ENCODE measurements at places on chromosomes 4 and X.

GRCh38 chrX:8323356-8323755 is 141.3 kb upstream of the VCX3B start:
- ATAC-seq, result no peak

DNA sequence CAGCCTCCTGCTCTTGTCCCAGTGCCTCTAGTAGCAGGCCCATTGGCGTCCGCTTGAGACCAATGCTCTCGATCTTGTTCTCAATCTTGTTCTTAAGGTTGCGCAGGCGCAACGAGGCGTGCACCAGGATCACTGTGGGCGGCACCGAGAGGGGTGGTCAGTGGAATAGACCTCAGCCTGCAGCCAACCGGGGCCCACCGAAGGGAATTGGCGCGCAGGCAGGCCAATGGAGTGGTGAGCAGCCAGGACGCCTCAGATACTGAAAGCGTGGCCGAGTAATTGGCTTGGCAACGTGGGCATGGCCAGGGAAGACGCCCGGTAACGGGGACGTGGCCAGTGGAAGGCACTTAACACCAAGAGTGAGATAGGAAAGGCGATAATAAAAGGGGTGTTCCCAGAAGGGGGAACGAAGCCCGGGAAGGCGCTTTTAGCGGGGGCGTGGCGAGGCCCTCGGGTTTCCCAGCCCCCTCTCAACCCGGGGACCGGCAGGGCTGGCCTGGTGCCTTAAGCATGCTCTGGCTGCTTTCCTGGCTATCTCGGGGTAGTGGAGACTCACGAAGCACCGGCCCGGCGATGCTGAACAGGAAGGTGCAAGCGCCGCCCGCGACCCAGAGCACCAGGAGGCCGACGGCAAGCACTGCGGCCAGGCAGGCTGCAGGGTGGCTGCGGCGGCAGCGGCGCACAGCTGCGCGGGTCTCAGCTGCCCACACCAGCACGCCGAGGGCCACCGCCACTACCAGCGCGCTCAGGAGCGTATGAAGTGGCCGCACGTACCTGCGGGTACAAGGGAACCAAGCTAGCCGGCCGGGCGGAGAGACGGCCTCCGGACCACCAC is 1.7 kb downstream of the PRAF2 start:
- no peak for ATAC-seq

GRCh38 chr4:99885063-99885664 is 9.1 kb downstream of the LAMTOR3 start:
- ATAC-seq, result no peak

- no peak for ATAC-seq
Measured at GRCh38 chr4:64533159-64533558, 123.9 kb upstream of the TECRL start.

DNA sequence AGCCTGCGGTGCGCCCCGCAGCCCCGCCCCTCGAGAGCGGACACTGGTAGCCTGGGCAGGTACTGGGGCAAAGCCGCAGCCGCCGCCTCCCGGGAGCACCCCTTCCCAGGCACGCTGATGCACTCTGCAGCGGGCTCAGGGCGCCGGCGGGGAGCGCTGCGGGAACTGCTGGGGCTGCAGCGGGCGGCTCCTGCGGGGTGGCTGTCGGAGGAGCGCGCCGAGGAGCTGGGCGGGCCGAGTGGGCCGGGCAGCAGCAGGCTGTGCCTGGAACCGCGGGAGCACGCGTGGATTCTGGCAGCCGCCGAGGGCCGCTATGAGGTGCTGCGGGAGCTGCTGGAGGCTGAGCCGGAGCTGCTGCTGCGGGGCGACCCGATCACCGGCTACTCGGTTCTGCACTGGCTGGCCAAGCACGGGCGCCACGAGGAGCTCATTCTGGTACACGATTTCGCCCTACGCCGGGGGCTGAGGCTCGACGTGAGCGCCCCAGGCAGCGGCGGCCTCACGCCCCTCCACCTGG is 401 bp downstream of the SOWAHD start:
- peak; percentile 34 for ATAC-seq

GRCh38 chr4:149735796-149736195 is 79.8 kb downstream of the IQCM start:
- no peak for ATAC-seq

DNA sequence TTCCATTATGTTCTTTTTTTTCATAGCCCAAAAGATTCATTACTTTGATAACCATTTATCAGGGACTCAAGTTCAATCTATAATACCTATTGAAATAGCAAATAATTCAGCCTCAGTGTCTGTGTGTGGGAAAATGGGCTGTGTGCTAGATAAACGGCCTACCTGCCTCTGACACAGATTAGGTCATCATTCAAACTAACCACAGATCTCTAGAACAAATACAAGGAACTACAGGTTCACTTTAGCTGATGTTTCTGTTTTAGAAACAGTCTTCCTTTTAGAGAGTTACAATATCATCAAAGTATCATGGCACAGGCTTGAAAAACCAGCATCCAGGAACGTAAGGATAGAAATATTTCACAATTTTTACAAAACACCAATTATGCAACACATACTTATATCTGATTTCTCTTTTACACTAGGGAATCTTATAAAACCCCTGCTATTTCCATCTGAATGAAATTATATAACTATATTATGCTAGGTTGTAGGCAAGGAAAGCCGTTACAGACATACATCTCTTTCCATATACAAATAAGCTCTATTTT is 56.6 kb upstream of the MAB21L2 start:
- ATAC-seq, result no peak

- no peak for ATAC-seq
Measured at GRCh38 chr4:102525097-102525496, 23.9 kb downstream of the NFKB1 start.

DNA sequence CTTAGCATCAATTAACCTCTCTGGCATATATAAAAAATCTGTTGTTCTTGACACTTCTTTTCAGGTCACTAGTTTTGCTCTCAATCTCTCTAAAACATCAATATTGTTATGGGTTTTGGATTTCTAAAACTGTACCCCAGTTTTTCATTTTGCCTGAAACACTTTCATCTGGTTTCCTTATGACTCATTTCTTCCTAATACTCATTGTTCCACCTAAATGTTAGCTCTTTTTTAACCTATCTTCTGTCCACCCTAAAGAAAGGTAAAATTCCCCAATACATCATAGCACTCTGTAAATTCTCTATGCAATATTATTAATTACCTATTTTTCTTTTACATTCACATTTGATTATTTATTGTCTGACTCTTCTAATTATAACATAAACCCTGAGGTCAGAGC is 575.5 kb upstream of the NDST4 start:
- ATAC-seq, result no peak

DNA sequence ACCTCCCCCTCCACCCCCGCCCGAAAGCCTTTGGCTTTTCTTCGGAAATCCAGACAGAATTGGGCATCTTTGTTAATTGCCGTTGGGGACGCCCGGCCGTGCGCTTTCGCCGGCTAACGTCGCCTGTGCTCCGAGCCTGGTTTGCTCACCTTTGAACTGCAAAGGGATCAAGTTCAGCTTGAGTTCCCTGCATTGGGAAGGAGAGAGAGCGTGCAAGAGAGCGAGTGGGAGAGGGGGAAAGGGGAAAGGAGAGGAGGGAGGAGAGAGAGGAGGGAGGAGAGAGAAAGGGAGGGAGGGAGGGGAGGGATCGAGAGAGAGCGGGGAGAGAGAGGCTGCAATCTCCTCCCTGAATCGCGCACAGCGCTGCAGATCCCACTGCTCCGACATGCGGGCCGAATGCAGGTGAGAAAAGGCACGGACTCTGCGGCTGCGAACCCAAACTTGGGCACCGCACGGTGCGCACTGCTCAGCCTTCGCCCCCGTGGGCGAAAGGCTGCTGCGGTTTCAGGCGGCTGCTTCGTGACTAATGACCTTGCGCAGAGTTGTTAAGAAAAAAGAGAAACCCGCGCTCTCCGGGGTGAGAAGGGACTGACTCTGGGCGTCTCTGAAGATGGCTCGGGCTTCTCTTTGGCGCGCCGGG is at the start of gene PCDH7:
Gene PCDH7, plus strand, starts transcription at position 349 of the 640 bp plus-strand sequence. CDS start 1,054 bp downstream, outside the sequence.
- no peak for ATAC-seq

DNA sequence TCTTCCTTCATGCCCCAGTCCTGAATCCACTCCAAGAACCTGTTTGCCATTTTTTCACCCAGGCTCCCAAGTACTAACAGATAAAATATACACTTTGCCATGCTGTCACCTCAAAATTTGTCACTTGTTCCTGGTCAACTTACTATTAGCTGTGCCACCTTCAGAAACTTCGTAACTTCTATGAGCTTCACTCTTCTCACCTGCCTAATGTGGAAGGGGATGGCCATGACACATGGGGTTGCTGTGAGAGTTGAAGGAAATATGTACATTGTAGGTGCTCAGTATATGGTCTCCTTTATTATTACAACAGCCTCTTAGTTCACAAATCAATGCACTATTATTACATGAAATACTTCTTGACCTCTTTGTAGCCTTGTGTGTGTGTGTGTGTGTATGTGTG is 10.4 kb downstream of the TMSB4X start:
- ATAC-seq, result no peak

DNA sequence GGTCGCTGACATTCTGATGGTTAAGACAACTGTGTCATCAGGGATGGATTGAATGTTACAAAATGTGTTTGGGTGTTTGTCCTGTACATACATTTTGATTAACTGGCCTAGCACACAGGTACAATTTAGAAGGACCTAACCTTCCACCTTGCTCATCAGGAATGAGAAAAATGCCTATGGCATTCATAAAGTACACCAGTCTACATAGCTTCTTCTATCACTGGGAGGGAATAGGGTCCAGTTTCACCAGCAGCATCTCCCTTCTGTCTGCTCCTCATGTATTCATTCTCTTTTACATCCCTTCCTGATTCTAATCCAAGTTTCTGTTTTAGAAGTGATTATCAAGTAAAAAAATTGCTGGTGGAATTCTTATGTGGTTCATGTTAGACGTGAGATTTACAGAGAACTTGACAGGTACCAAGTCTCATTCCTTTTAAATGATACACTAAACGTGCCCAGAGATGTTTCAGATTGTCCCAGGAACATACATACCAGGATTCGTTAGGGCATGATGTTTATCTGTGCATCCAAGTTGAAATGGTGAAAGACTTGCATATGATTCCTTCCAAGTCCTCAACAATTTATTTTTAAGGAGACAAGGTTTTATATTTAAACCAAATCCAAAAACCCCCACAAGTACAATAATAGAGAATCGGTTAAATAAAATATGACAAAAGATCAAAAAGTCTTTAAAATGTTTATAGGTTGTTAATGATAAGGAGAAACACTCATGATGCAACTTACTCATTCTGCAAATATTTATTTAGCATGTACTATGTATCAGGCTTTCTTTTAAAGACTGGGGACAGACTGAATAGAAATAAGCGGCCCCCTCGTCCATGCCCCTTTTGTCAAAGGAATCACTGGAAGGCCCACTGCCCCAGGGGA is 359.1 kb downstream of the ZNF674 start:
- no peak for ATAC-seq

GRCh38 chrX:39156051-39156450 is 354.8 kb downstream of the MID1IP1 start:
- no peak for ATAC-seq

DNA sequence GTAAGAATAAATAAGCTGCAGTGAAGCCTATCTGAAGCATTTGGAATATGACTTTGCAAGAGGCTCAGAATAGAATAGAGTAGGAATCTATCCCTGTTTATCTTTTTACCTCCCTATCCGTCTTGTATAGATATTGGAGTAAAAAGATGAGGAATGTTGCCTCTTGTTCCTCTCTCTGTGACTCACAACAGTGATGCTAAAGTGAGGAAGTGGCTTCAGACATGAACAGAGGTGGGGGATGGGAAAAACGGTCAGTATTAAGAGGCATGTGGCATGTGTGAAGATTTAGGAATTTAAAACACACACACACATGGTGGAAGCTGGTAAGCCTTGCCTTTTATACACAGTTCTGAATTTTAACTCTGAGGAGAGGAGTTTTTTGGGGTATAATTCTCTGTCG is 3.8 kb upstream of the DCAF4L1 start:
- no peak for ATAC-seq

GRCh38 chr4:144861471-144861870 is 215.5 kb downstream of the HHIP start:
- no peak for ATAC-seq

- ATAC-seq, result no peak
Measured at GRCh38 chr4:72951628-72952027, 117.9 kb downstream of the COX18 start.

GRCh38 chr4:168522356-168522755 is 25.5 kb downstream of the PALLD start:
- no peak for ATAC-seq

GRCh38 chr4:80263541-80264351 is 2.7 kb upstream of the FGF5 start:
- ATAC-seq, result no peak

- ATAC-seq, result no peak
Measured at GRCh38 chr4:42720533-42720932, 63.6 kb upstream of the ATP8A1 start.

GRCh38 chr4:169791527-169792156 is 33.9 kb upstream of the HPF1 start:
- no peak for ATAC-seq

DNA sequence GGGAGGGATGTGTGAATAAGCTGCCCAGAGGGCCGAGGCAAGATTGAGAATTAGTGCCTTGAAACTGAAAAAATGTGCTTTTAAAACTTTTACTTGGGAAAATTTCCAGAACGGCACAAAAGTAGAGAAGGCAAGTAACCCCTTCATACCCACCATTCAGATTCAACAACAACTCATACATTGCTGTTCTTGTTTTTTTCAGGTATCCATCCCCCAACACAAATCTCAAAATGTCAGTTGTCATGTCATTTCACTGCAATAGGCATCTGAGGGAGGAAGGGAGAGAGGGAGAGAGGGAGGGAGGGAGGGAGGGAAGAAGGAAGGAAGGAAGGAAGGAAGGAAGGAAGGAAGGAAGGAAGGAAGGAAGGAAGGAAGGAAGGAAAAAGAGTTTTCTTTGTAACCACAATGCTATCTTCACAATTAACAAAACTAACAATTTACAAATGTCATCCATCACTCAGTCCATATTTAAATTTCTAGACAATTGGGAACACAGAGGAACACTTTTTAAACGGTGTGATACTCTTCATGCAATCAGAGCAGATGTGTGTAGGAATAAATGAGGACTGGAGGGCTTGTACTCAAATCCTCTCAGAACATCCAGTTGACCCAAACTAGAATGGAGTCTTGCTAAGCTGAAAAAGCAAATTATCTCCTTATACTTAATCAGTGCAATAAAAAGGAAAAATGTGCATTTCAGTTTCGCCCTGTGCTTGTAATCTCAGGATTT is 54.8 kb upstream of the ADGRG2 start:
- no peak for ATAC-seq

DNA sequence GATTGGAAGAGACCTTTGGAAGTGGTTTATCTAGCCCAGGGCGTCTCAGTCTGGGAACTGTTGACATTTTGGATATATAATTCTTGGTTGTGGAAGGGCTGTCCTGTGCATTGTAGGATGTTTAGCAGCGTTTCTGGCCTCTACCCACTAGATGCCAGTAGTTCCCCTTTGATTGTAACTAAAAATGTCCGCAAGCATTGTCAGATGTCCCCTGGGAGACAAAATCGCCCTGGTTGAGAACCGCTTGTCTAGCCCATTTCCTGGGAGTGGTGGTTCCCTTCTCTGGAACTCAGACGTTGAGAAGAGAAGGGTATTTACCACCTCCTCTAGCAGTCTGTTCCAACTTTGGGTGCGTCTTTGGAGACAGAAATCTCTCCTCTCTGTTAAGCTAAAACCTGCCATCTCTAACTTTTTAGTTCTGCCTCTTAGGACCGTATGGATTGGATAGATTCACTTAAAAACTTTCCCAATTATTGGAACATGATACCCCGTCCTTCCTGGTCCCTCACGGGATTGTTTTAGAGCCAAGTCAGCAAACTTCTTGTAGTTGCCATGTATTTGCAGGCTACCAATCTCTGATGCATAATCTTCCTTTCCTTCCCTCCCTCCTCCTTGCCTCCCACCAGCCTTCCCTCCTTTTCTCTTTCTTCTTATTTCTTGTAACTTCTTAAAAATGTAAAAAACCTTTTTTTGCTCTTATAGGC is 13.9 kb downstream of the TMEM165 start:
- ATAC-seq, result peak; percentile 95

- ATAC-seq, result no peak
Measured at GRCh38 chr4:182600093-182600492, 317.1 kb downstream of the DCTD start.
